ENCODE measurements at places on chromosomes 2 and 18.

GRCh38 chr2:233928594-233929351, 11.6 kb downstream of the TRPM8 start:
- no peak for DNase-seq

DNA sequence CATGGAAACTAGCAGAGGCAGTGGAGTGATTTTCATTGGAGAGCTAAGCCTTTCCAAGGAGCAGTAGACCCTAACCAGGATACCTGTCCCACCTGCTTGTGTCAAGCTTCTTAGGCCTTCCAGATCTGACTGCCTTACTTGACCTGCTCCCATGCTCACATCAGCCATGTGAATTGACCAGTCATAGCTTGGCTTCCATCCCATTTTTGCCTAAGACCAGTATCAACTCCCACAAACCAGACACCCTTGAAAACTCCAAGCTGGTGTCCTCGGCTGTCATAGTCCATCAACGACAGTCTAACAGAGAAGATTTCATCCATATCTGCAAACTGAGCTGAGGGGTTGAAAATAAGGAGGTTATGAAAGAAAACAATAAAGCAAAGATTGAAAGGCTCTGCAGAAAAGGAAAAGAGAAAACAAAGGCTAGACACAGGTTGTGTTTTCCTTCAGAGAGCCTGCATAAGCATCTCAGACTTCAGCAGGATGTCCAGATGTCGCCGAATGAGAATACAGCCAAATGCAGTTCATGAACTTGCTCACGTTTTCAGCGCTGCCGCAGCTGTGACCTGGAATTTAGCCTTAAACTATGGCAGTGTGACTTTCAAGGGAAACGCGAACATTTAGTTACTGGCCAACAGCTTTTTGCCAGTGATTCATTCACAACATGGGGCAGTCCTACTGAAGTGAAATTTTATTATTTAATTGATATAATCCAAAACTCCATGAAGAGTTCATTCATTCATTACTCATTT, 868.1 kb upstream of the ID2 start:
- no peak for DNase-seq

DNA sequence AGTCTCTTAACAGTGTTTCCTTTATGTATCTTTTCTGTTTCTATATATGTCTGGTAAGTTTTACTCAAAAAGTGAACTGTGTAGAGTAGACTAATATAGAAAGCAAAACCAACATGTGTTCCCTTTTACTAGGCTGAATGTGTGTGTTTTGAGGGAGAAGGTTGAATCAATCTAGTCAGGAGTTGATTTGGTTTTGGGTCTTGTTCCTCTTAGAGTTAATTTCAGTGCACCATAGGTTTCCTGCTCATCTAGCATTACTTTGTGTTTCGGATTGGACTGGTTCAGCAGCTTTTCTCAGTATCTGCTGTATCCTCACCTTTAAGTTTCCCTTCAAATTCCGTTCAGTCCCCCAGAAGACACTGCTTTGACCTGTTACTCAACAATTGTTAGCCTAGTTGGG, 52.0 kb upstream of the TRIM43 start:
- no peak for DNase-seq

DNA sequence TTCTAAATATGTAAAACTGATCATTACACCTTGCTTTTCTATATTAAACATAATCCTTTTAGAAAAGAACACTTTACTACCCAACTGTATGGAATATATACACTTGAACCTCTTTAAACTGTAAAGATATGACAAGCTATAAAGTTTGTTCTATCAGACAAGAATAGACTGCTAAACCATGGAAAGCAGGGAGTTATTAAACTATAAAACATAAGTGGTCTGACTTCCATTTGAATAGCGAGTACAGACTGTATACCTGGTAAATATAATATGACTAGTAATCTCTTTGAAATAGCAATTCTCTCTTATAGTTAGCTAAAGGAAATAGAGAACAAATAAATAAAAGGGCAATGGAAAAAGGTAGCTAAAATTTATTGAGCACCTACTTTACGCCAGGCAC, 125.7 kb downstream of the PRKRA start:
- no peak for DNase-seq

DNA sequence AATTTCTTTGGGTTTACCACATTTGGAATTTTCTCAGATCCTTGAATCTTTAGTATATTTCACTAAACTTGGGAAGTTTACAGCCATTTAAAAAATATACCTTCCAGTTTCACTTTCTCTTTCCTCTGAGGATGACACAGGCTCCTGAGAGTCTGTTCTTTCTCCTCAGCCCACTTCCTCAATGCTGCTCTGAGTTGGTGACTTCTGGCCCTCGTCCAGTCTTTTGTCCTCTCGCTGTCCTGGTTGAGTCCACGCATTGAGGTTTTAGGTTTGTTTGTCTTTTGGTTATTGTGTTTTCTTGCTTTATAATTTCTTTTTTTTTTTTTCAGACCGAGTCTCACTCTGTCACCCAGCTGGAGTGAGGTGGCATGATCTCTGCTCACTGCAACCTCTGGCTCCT, 40.7 kb upstream of the GALR1 start:
- DNase-seq, result no peak

- no peak for DNase-seq
These were observed 86.5 kb downstream of the EIPR1 start for GRCh38 chr2:3291113-3291512.

DNA sequence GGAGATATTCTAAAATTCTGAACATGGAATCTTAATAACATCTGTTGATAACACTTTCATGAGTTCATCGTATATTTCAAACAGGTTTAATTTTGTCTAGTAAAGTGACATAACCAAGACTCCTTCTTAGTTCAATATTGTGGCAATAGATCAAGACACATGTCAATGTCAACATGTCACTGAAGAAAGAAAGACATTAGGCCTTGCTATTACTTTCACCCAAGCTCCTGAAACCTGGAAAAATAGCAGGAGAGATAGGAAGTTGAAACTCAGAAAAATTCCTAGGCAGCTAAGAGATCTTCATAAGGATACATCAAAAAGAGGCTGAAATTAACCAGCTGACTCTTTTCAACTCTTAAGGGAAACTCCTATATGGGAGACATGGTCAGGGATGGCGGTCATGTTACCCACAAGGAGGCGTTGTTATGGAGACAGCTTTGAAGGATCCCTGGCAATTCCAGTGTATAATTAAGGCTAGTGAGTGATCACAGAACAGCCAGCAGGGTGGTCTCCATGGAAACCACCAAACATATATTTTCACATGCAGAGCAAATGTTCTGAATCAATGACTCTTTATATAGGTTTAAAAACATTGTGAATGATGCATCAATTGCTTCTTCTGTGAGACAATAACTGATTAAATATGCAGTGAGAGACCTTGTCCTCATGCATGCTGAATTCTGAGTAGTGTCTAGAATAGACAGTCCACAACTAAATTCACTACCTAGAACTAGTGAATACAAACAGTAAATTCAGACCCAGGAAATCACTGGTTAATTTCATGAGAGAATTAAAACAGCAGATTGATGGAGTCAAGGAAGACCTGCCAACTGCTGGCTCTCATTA, 115.3 kb upstream of the RIOK3 start:
- DNase-seq, result no peak

DNA sequence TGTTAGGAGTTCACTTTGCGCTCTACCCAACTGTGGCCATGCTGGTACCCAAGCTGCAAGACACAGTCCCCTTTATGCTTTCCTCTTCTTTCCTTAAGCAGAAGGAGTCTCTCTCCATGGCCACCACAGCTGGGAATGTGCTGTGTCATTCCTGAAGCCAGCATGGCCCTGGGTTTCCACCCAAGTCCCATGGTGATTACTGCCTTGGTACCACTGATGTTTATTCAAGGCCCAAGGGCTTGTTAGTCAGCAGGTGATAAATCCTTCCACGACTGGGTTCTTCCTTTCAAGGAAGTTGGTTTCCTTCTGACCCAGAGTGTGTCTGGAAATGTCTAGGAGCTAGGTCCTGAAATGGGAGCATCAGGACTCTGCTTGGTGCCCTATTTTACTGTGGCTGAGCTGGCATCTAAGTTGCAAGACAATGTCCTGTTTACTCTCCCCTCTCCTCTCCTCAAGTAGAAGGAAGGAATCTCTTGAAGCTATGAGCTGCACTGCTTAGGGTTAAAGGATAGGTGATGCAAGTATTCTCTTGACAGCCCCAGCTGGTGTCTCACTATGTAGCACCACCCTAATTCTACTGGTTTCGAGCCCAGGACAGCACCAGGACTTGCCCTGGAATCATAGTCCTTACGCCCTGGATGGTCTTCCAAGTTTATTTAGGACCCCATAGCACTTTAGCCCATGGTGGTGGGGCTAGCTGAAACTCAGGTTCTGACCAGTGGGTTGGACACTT, 18.7 kb upstream of the NUP35 start:
- DNase-seq, result no peak

DNA sequence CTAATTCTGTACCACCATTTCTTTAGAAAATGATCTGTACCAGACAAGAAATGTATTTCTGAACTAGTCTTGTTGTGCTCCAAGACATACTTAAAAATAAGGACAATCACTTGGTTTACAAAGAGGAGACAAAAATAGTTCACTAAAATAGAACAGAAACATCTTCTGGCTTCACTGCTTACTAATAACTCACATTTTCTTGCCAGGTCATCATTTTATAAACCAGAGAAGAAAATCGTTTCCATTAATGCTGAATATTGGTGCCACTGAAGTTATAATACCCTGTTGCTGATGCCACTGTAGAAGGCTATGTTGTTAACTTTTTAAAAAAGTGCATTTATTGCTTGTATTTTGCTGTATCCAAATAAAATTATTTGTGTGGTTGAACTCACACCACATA, 94.8 kb upstream of the ZNF236 start:
- no peak for DNase-seq

GRCh38 chr2:58448065-58448507, 207.0 kb upstream of the FANCL start:
- DNase-seq, result no peak

- DNase-seq, result no peak
These were observed 51.4 kb upstream of the ITGA6 start for GRCh38 chr2:172376016-172376415.

DNA sequence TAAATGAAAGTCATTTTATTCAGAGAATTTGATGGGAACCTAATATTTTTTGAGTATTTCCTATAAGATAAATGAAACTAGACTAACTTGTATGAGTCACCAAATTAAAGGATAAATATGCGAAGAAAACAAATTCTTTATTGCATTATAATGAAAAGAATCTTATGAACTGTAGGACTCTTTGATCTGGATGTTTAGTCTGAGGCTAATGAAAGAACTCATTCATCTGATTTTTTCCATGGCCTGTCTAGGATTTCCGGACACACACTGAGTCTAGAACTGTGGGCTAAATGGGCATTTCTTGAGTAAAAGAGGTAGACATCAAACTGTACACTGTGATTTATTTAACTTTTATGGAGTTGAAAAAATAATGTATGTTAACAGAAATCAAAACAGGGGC, 43.0 kb downstream of the ZNF519 start:
- no peak for DNase-seq

DNA sequence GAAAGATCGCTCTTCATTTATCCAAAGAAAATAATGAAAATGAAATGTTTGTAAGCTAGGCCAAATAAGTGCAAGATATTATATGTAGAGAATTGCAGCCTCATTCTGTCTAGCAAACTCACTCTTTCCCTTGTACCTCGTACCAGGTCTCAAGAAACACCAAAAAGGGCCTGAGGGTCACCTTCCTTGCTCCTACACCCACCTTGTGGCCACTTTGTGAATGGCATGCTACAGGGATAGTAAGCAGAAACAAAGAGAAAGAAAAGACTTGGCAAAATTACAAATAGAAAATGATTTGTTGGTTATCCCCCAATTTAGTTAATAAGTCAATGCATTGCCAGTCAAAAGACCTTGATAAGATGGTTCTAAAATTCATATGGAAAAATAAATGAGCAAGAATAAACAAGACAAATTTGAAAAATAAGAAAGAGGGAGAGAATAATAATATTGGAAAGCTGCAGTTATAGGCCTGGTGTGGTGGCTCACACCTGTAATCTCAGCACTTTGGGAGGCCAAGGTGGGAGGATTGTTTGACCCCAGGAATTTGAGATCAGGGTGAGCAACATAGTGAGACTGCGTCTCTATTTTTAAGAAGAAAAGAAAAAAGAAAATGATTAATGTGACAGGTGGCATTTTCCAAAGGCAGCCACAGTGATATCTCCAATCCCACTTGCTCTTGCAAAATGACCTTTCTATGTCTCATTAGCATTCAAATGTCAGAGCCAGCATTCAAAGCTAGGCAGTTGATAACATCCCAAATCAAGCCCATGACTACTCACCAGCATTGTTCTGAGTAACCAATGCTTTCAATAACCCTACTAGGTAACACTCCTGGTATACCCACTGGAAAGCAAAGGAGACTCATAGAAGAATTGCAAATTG, 38.8 kb upstream of the BMP10 start:
- no peak for DNase-seq

DNA sequence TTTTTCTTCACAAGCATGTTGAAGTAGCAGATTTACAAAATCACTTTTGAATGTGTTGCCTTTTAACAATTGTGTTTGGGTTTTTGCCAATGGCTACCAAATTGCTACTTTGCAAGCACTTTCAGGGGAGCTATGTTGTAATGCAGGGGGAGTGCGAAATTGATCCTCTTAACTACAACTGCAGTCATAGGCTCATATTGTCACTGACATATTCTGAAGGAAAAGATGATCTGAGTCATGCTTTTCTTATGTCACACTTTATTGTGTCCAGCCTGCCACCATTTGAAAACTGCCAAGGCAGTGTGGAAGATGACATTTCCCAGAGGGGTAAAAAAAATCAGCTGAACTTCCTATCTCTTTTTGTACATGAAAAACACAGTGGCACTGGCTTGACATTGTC, 74.9 kb downstream of the GPD2 start:
- no peak for DNase-seq

GRCh38 chr2:120133572-120134244, 89.5 kb downstream of the TMEM185B start:
- DNase-seq, result no peak

DNA sequence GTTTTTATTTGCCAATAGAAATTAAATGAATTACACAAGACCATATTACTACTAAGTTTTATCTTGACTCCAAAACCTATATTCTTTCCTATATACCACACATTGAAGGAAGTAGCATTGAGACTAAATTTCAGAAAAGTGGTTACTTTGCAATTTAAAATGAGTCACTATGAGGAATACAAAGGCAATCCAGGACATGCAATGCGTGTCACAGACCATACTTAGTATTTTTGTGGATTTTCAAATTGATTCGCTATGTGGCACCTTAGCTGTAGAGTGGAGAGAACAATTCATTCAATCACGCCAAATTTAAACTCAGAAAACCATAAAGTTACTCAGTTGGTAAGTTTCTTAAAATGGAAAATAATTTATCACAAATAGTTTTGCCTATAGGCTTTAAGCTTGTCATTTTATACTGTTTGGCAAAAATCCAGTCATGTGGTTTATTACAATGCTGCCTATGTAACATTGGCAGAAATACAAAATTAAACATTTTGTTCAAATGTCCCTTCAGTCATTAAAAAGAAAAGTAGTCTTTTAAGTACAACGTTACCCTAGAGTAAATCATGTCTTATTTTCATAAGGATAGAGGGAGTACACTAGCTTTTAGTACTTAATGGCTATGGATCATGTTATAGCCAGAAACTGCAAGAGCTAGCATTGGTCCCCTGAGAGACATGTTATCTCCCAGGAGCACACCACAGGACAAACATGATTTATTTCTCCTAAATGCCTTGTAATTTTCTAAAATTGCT, 222.8 kb upstream of the CDH7 start:
- DNase-seq, result no peak

Measured in glomerular endothelial cell (primary cell).